D341Med (cell line): ENCODE measurements at places on chromosomes 16 and 17.

DNA sequence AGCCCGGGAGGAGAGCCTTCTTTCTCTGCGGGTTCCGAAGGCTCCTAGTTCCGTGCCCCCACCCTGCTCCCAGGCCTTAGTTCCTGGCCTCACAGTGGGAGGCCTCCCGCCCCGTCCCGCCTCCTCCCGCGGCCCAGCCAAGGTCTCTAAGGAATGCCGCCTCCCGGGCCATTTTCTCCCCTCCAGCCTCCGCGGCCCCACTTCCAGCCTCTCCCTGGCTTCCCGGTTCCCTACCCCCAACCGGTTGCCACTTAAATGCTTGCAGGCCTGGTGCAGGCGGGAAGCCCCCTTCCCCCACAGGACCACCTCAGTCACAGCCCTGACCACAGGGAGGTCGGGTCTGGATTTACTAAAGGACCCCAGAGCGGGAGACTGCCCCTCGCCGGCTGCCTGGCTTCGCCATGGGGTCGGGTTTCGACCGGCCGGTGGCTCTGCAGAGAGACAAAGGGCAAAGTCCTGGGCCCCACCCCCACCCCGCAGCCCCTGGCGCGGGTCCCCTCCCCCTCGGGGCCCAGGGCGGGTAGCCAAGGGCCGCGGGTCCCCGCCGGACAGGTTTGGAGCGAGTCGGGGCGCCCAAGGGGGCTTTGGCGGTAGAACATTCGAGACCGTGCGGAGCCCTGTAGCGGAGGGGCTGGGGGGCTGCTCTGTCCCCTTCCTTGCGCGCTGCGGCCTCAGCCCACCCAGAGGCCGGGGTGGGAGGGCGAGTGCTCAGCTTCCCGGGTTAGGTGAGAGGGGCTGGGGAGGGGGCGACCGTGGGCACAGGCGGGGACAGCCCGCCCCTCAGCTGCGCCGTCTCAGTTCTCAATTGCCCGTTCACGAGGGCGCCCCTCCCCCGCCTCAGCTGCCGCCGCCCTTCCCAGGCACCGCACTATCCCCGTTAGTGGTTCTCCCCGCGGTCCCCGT, 16.4 kb downstream of the IGF2BP1 start:
- DNase-seq, result no peak

DNA sequence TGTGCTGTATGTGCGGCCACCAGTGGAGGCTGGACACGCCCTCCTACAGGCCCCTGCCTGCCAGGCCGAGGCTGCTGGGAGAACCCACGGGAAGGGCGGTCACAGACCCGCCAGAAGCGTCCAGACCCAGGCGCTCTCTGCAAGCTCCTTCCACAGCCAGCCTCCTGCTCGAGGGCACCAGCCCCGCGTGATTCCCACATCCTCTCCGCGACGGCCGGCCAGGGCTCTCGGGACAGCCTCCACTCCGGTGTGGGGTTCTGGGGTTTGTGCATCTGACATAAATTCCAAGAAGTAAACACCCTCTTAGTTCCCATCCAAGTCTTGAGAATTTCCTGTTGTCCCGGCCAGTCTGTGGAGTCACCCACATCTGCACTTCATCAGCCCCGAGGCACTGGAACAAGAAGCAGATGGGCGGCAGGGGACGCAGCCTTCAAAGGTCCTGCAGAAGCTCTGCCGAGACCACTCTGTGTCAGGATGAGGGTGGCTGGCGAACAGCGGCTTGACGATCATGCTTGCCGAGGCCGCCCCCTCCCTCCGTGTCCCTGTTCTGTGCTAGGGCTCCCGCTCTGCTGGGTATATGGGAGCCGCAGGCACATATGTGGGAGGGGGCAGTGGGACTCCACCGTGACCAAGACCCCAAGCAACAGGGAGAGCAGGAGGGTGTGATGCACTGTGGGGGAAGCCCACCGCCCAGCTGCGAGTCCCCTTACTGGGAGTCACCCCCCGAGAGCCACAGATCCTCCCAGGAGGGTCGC, 2.4 kb upstream of the TMEM204 start:
- DNase-seq, result no peak

DNA sequence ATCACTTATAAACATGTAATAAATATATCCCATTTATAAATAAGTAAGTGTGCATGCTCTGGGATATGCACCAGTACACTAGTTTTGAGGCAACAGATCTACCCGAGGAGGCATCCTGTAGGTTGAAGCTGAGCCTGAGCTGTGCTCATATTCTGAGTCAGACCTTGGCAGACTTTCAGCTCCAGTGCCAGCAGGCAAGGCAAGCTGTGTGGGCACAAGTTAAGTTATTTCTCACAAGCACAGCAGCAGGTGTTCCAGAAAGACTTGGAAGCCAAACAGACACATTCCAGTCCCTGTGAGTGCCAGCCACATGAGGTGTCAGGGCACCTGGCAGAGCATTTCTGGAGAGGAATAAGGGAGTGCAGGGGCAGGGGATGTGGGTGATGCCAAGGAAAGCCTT, 1.3 kb upstream of the CLEC19A start:
- DNase-seq, result no peak

GRCh38 chr17:80682372-80682771, 137.7 kb downstream of the RPTOR start:
- DNase-seq, result no peak

DNA sequence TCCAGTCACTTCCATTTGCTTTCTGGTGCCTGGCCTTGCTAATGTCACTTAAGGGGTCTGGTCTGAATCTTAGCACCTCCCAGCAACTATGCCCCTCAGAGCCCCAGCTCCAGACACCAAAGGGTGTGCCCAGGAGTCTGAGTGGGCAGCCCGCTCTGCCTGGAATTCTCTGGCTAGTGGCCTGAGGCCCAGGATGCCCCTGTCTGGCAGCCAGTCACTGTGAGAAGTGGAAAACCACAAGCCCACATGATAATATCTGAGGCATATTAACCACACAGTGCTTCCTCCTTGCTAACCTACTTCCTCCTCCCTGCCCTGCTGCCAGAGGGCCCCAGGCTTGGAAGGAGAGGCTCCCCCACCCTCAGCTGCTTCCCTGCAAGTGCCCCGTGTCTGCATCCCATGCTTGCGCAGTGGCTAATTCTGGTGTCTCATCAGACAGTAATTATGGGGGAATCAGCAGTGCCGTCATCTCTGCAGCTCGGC, 14.0 kb downstream of the SRCIN1 start:
- DNase-seq, result no peak
